Fibroblast of lung (primary cell): ENCODE measurements at places on chromosomes 3 and 15. TPM values are rescaled to one million over a fixed set of nuclear protein-coding genes. Genes with fewer than 3 reads are reported as not detected.

PIAS1 gene
- 10.5 and 17.0 TPM in 2 replicates for total RNA-seq

TMEM40 gene
- total RNA-seq, result under 0.01 TPM in 1 of 2 replicates, not detected in the other

TNFAIP8L3 gene
- total RNA-seq, result 10.7 and 12.3 TPM in 2 replicates

SYNPR gene
- not detected in 2 replicates for total RNA-seq

LMAN1L gene
- total RNA-seq, result not detected in 2 replicates

PLCD1 gene
- total RNA-seq, result 31.8 and 47.2 TPM in 2 replicates

KIF15 gene
- total RNA-seq, result 2.1 and 3.8 TPM in 2 replicates

ATP6V1A gene
- 125 and 213 TPM in 2 replicates for total RNA-seq

ERICH6 gene
- total RNA-seq, result under 0.01 TPM in 1 of 2 replicates, not detected in the other

ATP13A5 gene
- total RNA-seq, result not detected in 2 replicates

CHRNB4 gene
- not detected in 2 replicates for total RNA-seq

ALPK3 gene
- total RNA-seq, result 0.26 and 0.50 TPM in 2 replicates

CDHR4 gene
- under 0.01 TPM in 1 of 2 replicates, not detected in the other for total RNA-seq

TM4SF1 gene
- 46.0 and 423 TPM in 2 replicates for total RNA-seq
